ENCODE measurements at places on chromosomes 12 and 14. TPM values are rescaled to one million over a fixed set of nuclear protein-coding genes. Genes with fewer than 3 reads are reported as not detected.

DNA sequence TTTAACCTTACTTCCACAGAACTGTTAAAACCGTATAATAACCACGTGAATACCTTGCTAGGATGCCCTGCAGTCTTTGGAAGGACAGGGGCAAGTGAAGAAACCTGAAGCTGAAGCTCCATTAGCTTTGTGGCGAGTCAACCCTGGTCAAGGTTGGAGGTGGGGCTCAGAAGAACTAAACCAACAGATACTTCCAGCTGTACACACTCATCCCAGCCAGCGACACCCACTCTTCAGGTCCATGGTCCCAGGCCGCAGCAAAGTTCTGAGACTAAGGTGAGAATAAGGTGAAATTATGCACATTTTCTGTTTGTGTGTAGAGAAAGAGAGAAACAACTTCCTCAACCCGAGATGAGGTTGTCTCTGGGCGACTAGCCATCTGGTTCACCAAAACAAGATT, 77.6 kb downstream of the NTF3 start:
- H3K27ac ChIP-seq, result no peak overlapping the region
- DNase-seq, result no peak
- H3K27me3 ChIP-seq, result 0 out of 3 replicates have a peak, but pooled peaks cover 4% of the 10 kb centered on the region
- H3K4me1 ChIP-seq, result no peaks in the 10 kb centered on the region
- no peaks in the 10 kb centered on the region for H3K36me3 ChIP-seq

- no peaks in the 10 kb centered on the region for H3K36me3 ChIP-seq
- H3K4me1 ChIP-seq, result peaks cover 47% of the 10 kb centered on the region
- H3K27me3 ChIP-seq, result no peaks in the 10 kb centered on the region
- H3K4me3 ChIP-seq, result no peak overlapping the region
- no peak for DNase-seq
- H3K27ac ChIP-seq, result no peak overlapping the region
Measured at GRCh38 chr14:75049731-75050201, 1.5 kb downstream of the MLH3 start.

GRCh38 chr14:85909581-85909980, 379.6 kb downstream of the FLRT2 start:
- no peaks in the 10 kb centered on the region for H3K36me3 ChIP-seq
- H3K27ac ChIP-seq, result no peak overlapping the region
- no peak for DNase-seq
- H3K4me3 ChIP-seq, result no peak overlapping the region

GRCh38 chr12:19166387-19166786, 36.9 kb downstream of the PLEKHA5 start:
- no peak overlapping the region for H3K27ac ChIP-seq
- no peaks in the 10 kb centered on the region for H3K27me3 ChIP-seq
- H3K36me3 ChIP-seq, result no peaks in the 10 kb centered on the region
- H3K4me3 ChIP-seq, result no peak overlapping the region
- DNase-seq, result no peak
- H3K4me1 ChIP-seq, result no peaks in the 10 kb centered on the region

DNA sequence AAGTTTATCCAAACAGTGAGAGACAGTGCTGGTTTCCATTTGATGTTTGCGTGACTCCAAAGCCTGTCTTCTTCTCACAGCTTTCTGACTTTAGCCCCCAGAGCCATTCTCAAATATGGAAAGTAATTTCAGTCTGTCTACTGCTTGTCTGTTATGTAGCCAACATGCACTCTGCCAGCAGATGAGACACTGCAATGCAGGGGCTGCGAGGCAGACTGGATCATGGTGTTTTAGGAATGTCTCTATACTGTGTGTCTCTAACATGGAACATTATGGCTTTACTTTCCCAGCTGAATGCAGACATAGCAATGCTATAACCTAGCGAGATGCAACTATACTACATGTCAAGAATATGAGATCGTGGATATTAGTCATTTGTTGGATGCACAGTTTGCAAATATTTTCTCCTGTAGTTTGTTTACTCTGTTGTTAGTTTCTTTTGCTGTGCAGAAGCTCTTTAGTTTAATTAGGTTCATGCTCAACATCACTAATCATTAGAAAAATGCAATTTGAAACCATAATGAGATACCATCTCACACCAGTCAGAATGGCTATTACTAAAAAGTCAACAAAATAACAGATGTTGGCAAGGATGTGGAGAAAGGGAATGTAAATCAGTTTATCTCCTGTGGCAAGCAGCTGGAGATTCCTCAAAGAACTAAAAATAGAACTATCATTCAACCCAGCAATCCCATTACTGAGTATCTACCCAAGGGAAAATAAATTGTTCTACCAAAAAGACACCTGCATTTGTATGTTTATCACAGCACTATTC, 235.8 kb upstream of the TMTC1 start:
- no peaks in the 10 kb centered on the region for H3K27me3 ChIP-seq
- no peaks in the 10 kb centered on the region for H3K36me3 ChIP-seq

- H3K4me1 ChIP-seq, result peaks cover 55% of the 10 kb centered on the region
- peaks cover 11% of the 10 kb centered on the region for H3K36me3 ChIP-seq
Measured at GRCh38 chr12:65962036-65962430, 137.8 kb downstream of the HMGA2 start.

DNA sequence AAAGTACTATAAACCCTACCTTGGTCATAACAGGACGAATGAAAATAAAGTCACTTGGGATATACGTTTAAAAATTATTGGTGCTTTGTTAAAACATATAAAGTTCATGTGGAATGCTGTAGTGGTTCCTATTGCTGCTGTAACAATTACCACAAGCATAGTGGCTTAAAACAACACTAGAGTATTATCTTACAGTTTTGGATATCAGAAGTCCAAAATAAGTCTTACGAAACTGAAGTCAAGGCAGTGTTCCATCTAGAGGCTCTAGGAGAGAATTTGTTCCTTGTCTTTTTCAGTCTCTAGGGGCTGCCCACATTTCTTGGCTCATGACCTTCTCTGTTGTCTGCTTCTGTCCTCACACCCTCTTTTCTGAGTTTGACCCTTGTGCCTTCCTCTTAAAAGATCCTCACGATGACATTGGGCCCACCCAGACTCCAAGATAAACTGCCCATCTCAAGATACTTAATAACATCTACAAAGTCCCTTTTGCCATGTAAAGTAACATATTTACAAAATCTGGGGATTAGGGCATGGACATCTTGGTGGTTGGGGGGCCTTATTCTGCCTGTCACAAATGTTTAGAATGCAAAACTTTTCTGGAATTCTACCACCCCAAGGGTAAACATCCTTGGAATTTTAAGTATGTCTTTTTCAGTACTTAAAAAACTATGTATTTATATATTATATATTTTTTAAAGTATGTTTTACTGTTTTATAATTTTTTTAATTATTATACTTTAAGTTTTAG, 178.1 kb downstream of the ETNK1 start:
- no peak overlapping the region for H3K27ac ChIP-seq
- H3K4me1 ChIP-seq, result no peaks in the 10 kb centered on the region
- no peak overlapping the region for H3K4me3 ChIP-seq
- no peaks in the 10 kb centered on the region for H3K27me3 ChIP-seq

TAS2R20 gene
- total RNA-seq, result 2.9 TPM

CARMIL3 gene
- total RNA-seq, result 0.27 TPM

Data from HepG2 (cell line).